CD4-positive, alpha-beta T cell treated with Interleukin-17A for 1 hour (primary cell): ENCODE measurements at places on chromosomes 12 and 14.

- DNase-seq: no peak
These were observed 52.6 kb downstream of the GALNT16 start for GRCh38 chr14:69312608-69313007.

DNA sequence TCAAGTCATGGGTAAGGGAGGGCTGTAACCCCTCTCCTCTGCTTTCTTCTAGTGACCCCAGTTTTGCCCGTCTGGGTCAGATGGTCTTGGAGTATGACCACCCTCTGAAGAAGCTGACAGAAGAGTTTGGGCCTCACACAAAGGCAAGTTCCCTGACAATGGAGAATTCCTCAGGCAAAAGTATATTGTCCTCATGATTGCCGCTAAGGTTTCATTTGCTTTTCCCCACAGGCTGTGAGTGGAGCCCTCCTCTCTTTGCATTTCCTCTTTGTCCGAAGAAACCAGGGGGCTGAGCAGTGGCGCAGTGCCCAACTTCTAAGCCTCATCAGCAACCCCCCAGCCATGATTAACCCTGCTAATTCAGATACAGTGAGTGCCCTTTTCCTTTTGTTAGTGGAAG is 12.1 kb downstream of the NCKAP1L start:
- DNase-seq: no peak

GRCh38 chr12:857611-858010 is 91.9 kb downstream of the RAD52 start:
- no peak for DNase-seq

GRCh38 chr14:91998667-91999570 is 40.9 kb downstream of the TRIP11 start:
- peak; percentile 16 for DNase-seq

DNA sequence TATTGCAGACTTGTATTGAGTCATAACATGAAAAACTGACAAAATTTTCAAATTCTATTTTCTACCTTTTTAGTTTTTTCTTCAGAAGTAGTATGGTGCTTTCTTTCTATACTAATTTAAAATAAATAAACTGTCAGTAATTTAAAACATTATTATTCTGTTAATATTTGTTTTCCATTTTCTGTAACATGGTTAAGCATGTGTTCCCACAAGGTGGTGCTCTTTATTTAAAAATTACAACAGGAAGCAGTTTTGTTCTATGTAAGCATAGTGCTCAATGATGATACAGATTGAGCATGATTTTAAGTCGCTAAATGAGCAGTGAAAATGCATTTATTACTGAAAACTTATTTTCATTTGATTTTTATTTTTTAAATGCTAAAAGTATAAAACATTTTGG is 114.6 kb downstream of the PPFIA2 start:
- DNase-seq: peak; percentile 41

DNA sequence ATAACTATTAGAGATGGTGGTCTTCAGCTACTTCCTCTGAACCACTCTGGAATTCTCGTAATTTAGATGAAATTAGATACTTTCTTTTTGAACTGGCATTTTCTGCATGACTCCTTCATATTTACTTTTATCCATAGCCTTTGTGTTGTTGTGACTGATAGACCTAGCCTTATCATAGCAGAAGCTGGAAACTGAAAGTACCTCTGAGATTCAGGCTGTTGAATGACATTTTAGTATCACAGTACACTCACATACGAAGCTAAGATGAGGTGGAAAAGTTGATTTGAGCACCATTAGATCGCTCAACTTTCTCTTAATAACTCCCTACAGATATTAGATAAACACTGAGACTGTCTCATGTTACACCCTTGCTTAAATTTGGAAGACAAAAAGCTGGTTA is 525.1 kb upstream of the FBXO33 start:
- DNase-seq: no peak

DNA sequence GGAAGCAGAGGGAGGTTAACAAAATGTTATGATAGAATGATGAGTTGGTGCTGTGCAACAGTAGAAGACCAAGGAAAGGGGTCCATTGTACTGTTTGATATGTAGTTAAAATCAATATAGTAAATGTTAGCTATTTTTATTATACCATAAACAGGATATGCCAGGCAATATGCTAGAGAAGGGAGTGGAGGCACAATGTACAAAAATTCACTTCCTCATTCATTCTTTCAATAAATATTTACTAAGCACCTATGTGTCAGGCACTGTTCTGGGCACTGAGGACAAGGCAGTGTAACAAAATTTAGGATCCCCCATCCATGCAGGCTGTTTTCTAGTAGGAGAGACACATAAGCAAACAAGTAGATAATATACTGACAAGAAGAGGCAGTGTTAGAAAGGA is 25.0 kb downstream of the FGD6 start:
- no peak for DNase-seq
